A673 (cell line): ENCODE measurements at places on chromosomes 4 and X. TPM values are rescaled to one million over a fixed set of nuclear protein-coding genes. Genes with fewer than 3 reads are reported as not detected.

The CFAP47 gene
- 1.7 and 1.8 TPM in 2 replicates for total RNA-seq

The REPS2 gene
- total RNA-seq, result 0.04 and 0.31 TPM in 2 replicates

The CXCL10 gene
- 0.79 and 1.0 TPM in 2 replicates for total RNA-seq

- no peak overlapping the region for H3K4me3 ChIP-seq
- H3K4me1 ChIP-seq, result no peaks in the 10 kb centered on the region
- no peaks in the 10 kb centered on the region for H3K27me3 ChIP-seq
- no peak overlapping the region for H3K27ac ChIP-seq
- peak; percentile 37 for DNase-seq
Measured at GRCh38 chr4:127856813-127857447, 23.8 kb upstream of the PLK4 start.

- no peaks in the 10 kb centered on the region for H3K27me3 ChIP-seq
- H3K4me1 ChIP-seq, result no peaks in the 10 kb centered on the region
- DNase-seq, result no peak
- no peak overlapping the region for H3K4me3 ChIP-seq
Measured at GRCh38 chrX:87516717-87517121, 883 bp upstream of the KLHL4 start.

DNA sequence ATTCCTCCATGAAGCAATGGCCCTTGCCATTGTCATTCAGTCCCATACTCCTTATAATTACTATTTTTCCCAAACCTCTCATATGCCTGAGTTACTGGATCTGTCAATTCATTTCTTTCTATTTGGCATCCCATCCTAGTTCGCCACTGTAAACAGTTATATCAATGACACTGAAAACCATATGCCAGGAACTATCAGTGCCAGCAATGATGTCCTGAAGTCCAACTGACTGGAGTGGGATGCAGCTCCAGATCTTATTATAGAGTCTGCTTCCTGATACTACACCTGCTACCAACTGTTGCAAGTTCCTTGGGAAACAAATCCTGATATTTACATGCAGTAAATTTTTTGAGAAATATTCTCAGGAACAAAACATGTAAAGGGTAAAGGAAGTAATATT, 27.0 kb upstream of the BANK1 start:
- no peaks in the 10 kb centered on the region for H3K4me1 ChIP-seq
- H3K27ac ChIP-seq, result no peak overlapping the region
- DNase-seq, result no peak
- H3K27me3 ChIP-seq, result no peaks in the 10 kb centered on the region

GRCh38 chr4:8637456-8637984, 45.0 kb downstream of the CPZ start:
- H3K4me1 ChIP-seq, result no peaks in the 10 kb centered on the region
- H3K36me3 ChIP-seq, result no peaks in the 10 kb centered on the region
- H3K27me3 ChIP-seq, result peaks cover 11% of the 10 kb centered on the region
- no peak for DNase-seq
- H3K4me3 ChIP-seq, result no peak overlapping the region

GRCh38 chr4:98996056-98996764, 689 bp downstream of the METAP1 start:
- H3K4me3 ChIP-seq, result peak overlapping the region; percentile 84
- H3K27me3 ChIP-seq, result no peaks in the 10 kb centered on the region
- peak overlapping the region; percentile 83 for H3K27ac ChIP-seq
- no peak for DNase-seq
- H3K36me3 ChIP-seq, result no peaks in the 10 kb centered on the region
- no peaks in the 10 kb centered on the region for H3K4me1 ChIP-seq

DNA sequence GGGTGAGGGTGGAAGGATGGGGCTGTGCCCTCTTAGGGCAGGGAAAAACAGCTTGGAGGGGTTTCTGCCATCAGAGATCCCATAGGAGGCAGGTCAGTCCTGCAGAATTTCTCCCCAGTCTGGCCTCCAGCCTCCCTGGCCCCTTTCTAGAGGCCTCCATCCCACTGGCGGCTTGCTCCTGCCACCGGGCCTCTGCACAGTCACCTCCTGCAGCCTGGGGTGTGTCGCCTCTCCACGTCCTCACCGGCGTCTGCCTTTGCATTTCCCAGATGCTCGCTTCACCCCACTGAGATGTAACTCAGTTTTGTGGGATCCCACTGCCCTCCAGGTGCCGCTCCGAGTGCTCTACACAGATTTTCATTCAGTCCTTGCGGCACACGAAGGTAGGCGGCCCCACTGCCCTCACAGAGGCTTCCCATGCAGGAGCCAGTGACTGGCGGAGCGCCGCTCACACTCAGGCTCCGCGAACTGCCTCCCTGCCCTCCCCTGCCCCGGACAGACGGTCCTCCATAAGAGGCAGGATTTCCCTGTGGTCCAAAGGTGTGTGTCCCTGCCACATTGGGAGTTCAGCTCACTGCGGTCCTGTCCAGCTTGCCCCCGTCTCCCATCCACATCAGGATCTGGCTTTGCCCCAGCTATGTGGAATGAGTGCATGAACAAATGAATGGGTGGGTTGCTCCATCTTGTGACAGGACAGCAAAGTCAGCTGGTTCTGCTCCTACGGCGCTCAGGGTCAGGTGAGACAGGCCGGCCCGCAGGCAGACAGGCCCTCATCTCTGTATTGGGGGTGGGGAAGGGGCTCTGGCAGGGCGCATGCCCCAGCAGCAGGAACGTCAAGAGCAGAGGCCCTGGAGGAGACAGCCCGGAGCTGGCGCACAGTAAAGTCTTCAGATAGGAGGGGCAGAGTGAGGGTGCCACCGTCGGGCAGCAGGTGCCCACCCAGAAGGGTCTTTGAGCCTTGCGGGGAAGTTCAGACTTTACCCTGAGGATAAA, 2.7 kb upstream of the TMEM271 start:
- no peak overlapping the region for H3K4me3 ChIP-seq
- DNase-seq, result no peak
- H3K27ac ChIP-seq, result no peak overlapping the region
- peaks cover 12% of the 10 kb centered on the region for H3K4me1 ChIP-seq
- no peaks in the 10 kb centered on the region for H3K36me3 ChIP-seq

- H3K27ac ChIP-seq, result no peak overlapping the region
- no peaks in the 10 kb centered on the region for H3K36me3 ChIP-seq
- H3K4me3 ChIP-seq, result no peak overlapping the region
- H3K27me3 ChIP-seq, result no peaks in the 10 kb centered on the region
- DNase-seq, result no peak
Measured at GRCh38 chr4:61428950-61429349, 228.8 kb downstream of the ADGRL3 start.

DNA sequence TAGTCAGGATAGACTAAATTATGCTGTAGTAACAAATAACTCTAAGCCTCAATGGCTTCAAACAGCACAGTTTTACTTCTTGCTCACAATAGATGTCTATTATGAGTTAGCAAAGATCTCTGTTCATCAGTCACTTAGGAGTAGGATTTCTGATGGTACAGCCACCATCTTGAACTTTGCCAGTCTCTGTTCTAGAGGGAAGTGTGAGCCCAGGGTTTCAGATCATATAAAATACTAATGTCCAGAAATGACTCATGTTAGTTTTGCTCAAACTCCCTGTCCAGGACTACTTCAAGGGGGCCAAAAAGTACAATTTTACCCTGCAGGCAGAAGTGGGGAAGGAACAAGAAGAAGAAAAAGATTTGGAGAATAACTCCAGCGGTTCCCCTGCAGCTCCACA, 77.1 kb upstream of the LSM6 start:
- H3K36me3 ChIP-seq, result no peaks in the 10 kb centered on the region
- no peak overlapping the region for H3K27ac ChIP-seq
- H3K4me3 ChIP-seq, result no peak overlapping the region
- no peak for DNase-seq
- no peaks in the 10 kb centered on the region for H3K27me3 ChIP-seq
- no peaks in the 10 kb centered on the region for H3K4me1 ChIP-seq
